ENCODE measurements at places on chromosomes 7 and 10. TPM values are rescaled to one million over a fixed set of nuclear protein-coding genes. Genes with fewer than 3 reads are reported as not detected.

Gene ZNF804B
- not detected for polyA plus RNA-seq

Gene GNGT1
- not detected for polyA plus RNA-seq

Gene GHRHR
- not detected for polyA plus RNA-seq

Gene PRPS1L1
- polyA plus RNA-seq, result not detected

Gene TRIM74
- polyA plus RNA-seq, result 0.41 TPM

Gene TMEM273
- polyA plus RNA-seq, result 4.7 TPM

Gene KCNMA1
- 11.2 TPM for polyA plus RNA-seq

Gene DTX2
- polyA plus RNA-seq, result 46.2 TPM

Gene OPN1SW
- polyA plus RNA-seq, result not detected

Gene FRMD4A
- 12.6 TPM for polyA plus RNA-seq

Gene HDAC9
- polyA plus RNA-seq, result 0.69 TPM

Gene TMEM236
- 0.01 TPM for polyA plus RNA-seq

Gene ACTR3C
- 8.0 TPM for polyA plus RNA-seq

Gene OR2A5
- polyA plus RNA-seq, result not detected

Data from esophagus (tissue), 2 donors.